Transverse colon (tissue), 4 donors: ENCODE measurements at places on chromosomes 4 and X. TPM values are rescaled to one million over a fixed set of nuclear protein-coding genes. Genes with fewer than 3 reads are reported as not detected.

GRCh38 chr4:55539658-55540057 is 7.1 kb downstream of the CLOCK start:
- no peaks in the 10 kb centered on the region for H3K36me3 ChIP-seq
- no peaks in the 10 kb centered on the region for H3K27me3 ChIP-seq
- H3K4me3 ChIP-seq, result no peak overlapping the region

GRCh38 chr4:158371158-158371557 is 150.5 kb upstream of the RXFP1 start:
- no peak for DNase-seq
- H3K4me3 ChIP-seq, result no peak overlapping the region
- H3K36me3 ChIP-seq, result no peaks in the 10 kb centered on the region

- no peaks in the 10 kb centered on the region for H3K27me3 ChIP-seq
- DNase-seq, result no peak
Measured at GRCh38 chrX:123481913-123482851, 250.7 kb downstream of the THOC2 start.

GRCh38 chrX:68669094-68669860 is 21.8 kb downstream of the STARD8 start:
- H3K4me3 ChIP-seq, result no peak overlapping the region
- no peak overlapping the region for H3K27ac ChIP-seq
- H3K36me3 ChIP-seq, result no peaks in the 10 kb centered on the region
- DNase-seq, result no peak

- H3K27me3 ChIP-seq, result no peaks in the 10 kb centered on the region
- H3K36me3 ChIP-seq, result no peaks in the 10 kb centered on the region
- no peak overlapping the region for H3K27ac ChIP-seq
- no peak overlapping the region for H3K4me3 ChIP-seq
- peaks cover 4% of the 10 kb centered on the region for H3K4me1 ChIP-seq
Measured at GRCh38 chr4:87910795-87911194, 64.7 kb upstream of the SPP1 start.

ZNF674 gene
- 4.6 TPM for total RNA-seq

SHOX gene
- not detected for total RNA-seq

DNA sequence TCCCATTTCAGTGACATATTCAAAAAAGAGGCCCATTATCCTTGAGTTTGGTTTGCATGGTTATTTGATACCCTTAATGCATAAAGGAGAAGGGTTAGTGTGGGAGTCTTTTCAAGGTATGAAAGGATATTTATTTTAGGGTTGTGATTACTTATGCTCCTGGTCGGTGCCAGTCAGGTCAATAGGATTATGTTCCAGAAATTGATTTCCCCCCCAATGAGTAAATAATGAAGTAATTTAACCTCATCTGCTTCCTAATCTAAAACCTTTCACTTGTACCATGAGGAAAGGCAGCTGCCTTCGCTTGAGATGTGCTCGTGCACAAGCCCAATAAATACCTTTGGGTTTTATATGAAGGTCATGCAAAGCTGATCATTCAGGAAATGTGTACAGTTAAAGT is 55.0 kb upstream of the NR0B1 start:
- H3K27ac ChIP-seq, result no peak overlapping the region
- no peaks in the 10 kb centered on the region for H3K27me3 ChIP-seq
- H3K4me1 ChIP-seq, result no peaks in the 10 kb centered on the region
- no peak for DNase-seq

SHROOM3 gene
- 430 TPM for total RNA-seq

DUX4 gene
- total RNA-seq, result not detected
